ENCODE measurements at places on chromosomes 2 and 18.

DNA sequence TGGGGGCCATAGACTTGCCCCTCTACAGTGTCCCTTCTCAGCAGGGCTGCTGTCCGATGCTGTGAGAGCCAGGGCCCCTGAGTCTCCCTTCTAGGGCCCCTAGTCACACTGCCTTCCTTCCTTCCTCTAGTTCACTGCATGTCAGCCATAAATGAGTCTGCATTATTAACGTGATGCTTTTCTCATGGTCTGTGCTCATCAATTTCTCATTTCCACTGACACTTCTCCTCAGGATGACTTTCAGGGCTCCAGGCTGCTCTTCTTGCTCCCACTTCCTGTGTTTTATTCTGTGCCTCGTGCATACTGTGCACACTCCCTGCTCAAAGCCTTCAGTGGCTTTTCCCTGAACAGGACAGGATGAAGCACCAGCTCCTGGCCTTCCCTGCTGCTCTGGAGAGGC lies 146.5 kb downstream of the FAM210A start:
- no peak for DNase-seq

GRCh38 chr18:52190631-52191030 lies 149.4 kb upstream of the DCC start:
- DNase-seq: no peak

DNA sequence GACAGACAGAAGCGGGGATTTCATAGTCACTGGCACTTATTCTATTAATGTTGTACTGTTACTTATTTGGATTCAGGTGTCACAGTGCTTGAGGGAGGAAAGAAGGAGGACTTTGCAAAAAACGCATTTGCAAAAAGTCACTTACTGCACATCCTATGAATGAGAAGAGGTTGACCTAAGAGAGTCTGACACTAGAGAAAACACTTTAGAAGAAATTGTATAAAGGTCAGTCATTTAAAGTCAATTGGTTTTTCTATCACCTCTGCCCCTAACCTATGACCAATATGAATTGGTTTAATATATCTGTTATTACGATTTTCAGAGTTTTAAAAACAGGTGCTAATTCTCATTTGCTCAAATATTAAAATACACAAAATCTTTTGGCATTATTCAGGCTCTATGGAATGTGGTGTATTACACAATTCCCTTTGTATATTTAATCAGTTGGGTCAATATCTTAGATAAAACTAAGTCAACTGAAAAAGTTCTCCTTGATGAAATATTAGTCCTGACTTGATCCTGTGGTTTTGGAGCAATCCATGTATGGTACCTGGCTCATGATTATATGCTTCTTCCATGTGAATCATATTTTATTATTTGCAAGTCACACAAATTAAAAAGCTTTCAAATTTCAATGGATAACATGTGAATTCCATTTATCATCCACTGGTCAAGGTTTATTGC lies 157.4 kb downstream of the CDH2 start:
- DNase-seq: no peak

GRCh38 chr18:59932401-59932800 lies 32.6 kb downstream of the PMAIP1 start:
- DNase-seq: no peak

GRCh38 chr18:23495723-23496440 lies 7.4 kb upstream of the RMC1 start:
- DNase-seq: no peak

- peak; percentile 37 for DNase-seq
Observed at GRCh38 chr2:98012561-98012991, 16.8 kb upstream of the TMEM131 start.

DNA sequence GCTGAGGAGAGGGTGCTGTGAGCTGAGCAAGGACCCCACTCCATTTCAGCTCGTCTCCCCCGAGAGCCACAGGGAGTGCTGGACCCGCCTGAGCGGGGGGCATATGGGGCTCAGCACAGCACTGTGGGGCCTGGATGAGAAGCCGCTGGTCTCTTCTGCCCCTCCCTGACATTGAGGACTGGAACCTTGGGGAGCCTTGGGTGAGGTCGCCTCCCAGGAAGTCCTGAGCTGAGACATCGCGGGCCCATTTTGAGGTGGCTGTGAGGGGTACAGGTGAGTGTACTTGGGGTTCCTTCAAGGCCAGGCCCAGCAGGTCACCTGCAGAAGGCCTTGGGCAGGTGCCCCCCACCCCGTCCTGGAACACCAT lies 3.1 kb upstream of the AQP12A start:
- no peak for DNase-seq

DNA sequence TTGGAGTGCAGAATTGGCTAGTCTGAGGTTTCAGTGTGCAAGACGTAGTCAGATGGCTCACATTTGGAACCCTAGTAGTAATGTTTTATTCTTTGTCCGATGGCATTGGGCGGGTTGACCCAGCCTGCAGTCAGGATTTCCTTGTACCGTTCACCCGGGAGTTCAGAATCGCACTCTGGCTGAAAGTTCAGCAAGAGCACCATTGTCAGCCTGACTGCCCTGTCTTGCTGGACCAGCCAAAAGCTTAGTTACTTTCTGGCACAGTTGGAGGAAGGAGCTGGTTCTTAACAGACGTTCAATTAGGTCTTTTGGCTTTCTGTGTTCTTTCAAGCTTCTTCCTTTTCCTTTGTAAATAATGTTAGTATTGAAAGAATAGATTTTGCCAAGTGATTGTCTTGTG lies 18.6 kb downstream of the RMC1 start:
- no peak for DNase-seq

DNA sequence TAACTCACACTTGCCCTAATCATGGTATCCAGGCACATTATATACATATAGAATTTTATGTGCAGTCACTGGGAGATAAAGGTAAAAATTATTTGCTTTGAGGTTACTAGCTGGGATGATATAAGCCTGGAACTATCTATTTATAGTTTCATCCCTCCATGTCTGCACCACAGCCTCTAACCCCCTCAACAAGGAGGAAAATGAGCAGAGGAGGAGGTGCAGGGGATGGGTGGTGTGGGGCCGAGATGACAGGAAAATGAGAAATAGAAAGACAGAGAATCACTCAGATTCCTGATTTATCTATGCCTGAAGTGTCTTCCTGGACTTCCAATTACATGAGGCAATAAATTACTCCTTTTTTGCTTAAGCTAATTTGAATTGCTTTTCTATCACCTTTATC lies 145.2 kb downstream of the PIK3C3 start:
- DNase-seq: no peak

DNA sequence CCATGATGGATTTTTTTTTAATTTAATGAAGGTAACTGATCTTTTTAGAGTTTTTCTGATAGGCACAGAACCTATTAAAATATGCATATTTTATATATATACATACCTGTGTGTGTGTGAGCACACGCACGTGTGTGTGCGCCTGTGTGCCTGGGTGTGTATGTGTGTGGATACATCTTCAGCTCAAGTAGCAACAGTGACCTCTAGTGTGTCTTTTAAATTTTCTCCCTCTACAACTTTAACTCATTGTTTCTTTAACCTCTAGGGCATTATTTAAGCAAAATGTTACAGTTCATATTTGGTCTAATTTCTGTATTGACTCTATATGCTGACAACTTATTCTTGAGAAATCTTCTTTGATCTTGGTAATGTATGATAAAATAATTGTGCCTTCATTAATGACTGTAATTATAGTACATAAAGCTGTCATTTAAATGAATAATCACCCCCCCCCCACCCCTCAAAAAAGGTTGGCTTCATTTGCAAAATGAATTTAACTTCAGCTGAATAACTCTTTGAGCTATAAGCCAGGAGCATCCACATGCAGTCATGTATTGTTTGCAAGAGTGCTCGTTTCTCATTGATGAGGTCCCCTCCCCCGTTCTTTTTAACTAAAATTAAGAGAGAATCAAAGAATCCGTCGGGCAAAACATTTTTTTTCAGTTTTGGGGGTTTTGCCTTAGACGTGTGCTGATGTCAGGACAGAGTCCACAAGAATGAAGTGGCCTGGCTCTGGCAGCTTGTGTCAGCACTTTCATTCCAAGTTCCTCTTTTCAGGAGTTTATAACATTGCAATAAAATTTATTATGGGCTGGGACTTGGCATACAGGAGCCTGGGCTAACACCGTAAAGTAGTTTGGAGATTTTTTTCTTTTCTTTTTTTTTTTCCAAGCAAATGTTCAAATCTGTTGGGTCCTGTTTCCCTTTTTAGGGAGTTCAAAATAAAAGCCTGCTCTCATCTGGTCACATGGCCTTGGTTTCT lies 80.0 kb downstream of the ETAA1 start:
- no peak for DNase-seq

GRCh38 chr2:174929786-174930185 lies 75.4 kb downstream of the CHN1 start:
- DNase-seq: no peak

DNA sequence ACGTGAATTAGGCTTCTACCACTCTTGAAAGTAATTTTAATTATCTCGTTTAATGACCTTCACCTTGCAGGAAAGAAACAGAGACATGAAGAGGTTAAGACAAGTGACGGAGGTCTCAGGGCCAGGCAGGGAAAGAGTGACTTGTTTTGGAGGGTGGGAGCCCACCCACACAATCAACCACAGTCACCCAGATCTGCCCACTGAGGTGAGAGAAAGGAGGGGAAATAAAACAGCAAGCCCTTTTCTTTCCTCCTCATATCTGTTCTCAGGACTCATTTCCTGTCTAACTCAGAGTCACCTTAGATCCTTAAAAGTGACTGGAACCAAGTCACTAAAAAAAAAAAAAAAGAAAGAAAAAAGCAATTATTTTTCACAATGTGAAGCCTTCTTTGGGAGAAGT lies 26.8 kb downstream of the ATP8B1 start:
- no peak for DNase-seq

GRCh38 chr2:128661311-128661710 lies 342.6 kb upstream of the HS6ST1 start:
- DNase-seq: no peak

GRCh38 chr18:22171258-22172119 lies 2.1 kb downstream of the GATA6 start:
- DNase-seq: no peak

DNA sequence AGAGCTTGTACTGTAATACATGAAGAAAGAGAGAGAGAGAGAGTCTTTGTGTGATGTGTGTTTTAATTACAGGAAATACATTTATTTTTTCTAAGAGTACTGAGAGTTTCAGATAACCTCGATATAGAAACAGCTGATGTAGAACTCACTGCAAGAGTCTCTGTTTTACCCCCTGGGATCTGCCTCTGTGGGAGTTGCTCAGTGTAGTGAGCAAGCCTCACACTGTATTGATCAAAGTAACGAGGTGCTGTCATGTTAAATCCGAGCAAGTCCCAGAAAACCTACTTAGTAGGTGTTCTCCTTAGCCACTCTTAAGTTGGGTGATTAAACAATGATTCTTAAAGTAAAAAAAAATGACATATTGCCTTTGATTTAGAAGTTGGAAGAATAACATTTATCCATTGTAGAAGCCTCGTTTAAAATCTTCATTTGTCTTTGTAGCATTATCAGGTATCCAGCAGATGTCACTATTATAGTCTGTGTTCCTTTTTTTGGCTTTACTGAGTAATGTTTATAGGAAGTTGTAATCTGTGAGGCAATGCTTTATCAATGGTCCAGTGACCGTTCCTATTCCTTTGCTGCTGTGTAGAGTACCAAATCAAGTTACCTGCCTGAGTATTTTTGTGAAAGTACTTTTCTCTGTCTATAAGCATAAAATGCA lies 219.0 kb downstream of the MYO3B start:
- DNase-seq: no peak

DNA sequence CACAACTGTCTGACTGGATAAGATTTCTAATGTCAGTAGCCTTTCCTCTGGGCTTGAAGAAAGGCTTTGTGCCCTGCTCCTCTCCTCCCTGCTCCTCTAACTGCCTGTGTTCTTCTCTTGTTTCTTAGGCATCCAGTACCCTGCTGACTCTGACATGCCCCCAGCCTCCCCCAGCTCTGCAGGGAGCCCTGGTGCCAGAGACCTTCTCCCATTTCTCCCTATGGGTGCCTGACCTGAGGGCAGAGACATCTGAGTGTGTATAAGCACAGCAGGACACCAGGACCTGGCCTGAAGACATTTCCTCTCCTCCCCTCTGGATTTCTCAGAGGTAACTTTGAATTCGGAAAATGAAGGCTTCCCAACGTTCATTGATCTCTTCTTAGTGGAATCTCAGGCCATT lies 23.6 kb downstream of the RNF144A start:
- DNase-seq: no peak

- no peak for DNase-seq
Observed at GRCh38 chr2:218020966-218021535, 18.3 kb upstream of the TNS1 start.

DNA sequence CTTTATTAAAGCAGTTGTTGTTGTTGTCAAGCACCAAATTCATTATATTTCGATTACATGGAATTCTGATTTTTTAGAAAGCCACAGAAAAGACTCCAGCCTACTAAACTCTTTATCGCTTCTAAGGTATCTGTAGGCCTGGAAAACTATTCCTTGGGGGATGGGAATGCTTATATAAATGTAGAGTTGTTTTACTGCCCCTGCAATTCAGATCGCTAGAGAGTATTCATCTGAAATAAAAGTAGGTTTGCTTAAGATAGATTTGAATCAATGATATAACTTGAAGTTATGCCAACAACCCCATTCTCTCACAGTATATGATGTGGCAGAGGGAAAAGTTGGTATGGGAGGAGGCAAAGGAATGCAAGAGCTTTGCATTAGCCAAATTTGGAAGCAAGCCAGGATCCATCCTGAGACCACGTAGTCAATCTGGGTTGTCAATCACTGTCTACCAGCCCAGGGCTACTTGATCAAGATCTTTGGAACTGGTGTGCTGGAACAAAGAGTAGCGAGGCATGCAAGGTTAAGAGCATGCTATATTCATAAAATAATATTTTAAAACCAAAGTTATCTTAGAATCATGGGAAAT lies 95.9 kb downstream of the LYPD6B start:
- no peak for DNase-seq

- no peak for DNase-seq
Observed at GRCh38 chr2:144712550-144712940, 192.6 kb upstream of the ZEB2 start.

- DNase-seq: no peak
Observed at GRCh38 chr2:174802459-174802858, 38.2 kb upstream of the CHRNA1 start.

GRCh38 chr2:138183705-138184104 lies 219.4 kb downstream of the HNMT start:
- DNase-seq: no peak

GRCh38 chr2:37550190-37550589 lies 121.3 kb downstream of the CDC42EP3 start:
- no peak for DNase-seq
